ENCODE measurements at places on chromosomes 3 and 15.

DNA sequence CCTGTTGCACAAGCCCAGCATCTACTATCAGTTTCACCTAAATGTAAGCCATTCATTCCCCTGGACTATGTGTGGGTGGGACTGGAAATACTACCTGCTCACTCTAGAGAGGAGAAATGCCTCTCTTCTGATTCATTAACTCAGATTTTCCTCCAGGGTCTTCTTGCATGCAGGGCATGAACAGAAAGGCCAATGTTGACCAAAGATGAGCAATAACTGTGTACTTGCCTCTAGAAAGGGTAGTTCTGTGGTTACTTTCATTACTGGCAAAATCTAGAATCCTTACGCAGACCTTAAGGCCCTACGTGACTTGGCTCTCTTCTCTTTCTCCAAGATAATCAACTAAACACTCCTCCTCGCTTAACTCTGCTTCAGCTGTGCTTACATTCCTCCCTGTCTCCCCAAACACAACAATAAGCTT lies 81.4 kb upstream of the PSMD6 start:
- no peaks in the 10 kb centered on the region for H3K36me3 ChIP-seq
- no peak for DNase-seq
- no peaks in the 10 kb centered on the region for H3K27me3 ChIP-seq
- peaks cover 18% of the 10 kb centered on the region for H3K4me1 ChIP-seq

DNA sequence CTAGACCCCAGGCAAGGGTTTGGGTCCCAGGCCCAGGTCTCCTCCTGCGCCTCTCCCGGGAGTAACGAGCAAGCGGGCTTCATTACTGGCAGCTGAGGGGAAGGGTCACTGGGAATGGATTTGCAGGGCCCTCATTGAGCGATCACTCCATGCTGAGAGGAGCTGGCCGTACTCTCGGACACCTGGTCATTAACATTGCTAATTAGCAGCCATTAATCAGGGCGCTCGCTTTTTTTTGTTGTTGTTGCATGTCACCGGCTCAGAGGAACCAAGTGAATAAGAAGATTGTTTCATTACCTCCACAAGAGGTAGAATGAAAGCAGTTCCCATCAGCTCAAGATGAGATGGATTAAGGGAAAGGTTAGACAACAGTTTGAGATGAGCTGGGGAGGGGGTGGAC lies 293.0 kb upstream of the ATP11B start:
- H3K36me3 ChIP-seq: no peaks in the 10 kb centered on the region
- H3K27ac ChIP-seq: no peak overlapping the region
- no peaks in the 10 kb centered on the region for H3K27me3 ChIP-seq
- H3K4me3 ChIP-seq: no peak overlapping the region
- peaks cover 7% of the 10 kb centered on the region for H3K4me1 ChIP-seq
- DNase-seq: peak; percentile 53

- DNase-seq: no peak
- H3K36me3 ChIP-seq: peaks cover 16% of the 10 kb centered on the region
- H3K27ac ChIP-seq: peak overlapping the region; percentile 12
- no peak overlapping the region for H3K4me3 ChIP-seq
- no peaks in the 10 kb centered on the region for H3K27me3 ChIP-seq
Measured at GRCh38 chr3:48473617-48473952, 27.0 kb downstream of the ATRIP start.

DNA sequence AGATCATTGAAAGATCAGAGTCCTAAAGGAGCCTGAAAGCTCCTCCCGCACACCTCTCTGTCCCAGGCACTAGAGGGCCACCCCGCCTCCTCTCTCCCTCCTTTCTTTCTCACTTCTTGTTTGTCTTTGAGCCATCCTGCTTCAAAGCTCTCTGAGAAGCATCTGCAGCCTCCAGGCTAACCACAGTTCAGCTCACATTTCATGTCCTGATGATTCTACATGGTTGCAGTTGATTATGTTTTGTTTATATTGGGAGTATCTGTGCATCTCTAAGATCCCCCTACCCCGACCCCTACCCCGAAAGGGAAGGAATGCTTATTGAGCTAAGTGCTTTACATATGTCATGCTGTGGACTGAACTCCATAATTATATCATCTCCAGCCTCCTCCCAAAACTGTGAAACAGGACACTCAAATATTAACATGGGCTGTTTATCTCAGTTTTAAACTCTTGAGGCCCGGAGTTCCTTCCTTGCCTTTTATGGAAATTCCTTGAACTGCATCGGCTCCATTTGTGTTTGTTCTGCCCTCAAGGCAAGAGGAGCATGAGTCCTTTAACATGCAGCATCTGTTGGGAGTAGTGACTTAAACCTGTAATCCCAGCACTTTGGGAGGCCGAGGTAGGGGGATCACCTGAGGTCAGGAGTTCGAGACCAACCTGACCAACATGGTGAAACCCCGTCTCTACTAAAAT lies 30.9 kb downstream of the MGLL start:
- H3K27me3 ChIP-seq: no peaks in the 10 kb centered on the region
- DNase-seq: no peak
- no peaks in the 10 kb centered on the region for H3K36me3 ChIP-seq
- H3K27ac ChIP-seq: no peak overlapping the region
- H3K4me1 ChIP-seq: no peaks in the 10 kb centered on the region

- H3K36me3 ChIP-seq: no peaks in the 10 kb centered on the region
- DNase-seq: no peak
- H3K27me3 ChIP-seq: no peaks in the 10 kb centered on the region
- no peak overlapping the region for H3K4me3 ChIP-seq
Measured at GRCh38 chr3:63390710-63391230, 112.7 kb downstream of the SYNPR start.

Data from H1 (cell line).